ENCODE measurements at places on chromosomes 2 and 18.
A peak's percentile ranks its signal among the peaks of the same experiment; 100 is the strongest.

GRCh38 chr2:188897096-188897495, 77.1 kb upstream of the COL3A1 start:
- no peak for DNase-seq

- peak; percentile 72 for DNase-seq
Observed at GRCh38 chr2:173249661-173250641, 104.7 kb upstream of the CDCA7 start.

DNA sequence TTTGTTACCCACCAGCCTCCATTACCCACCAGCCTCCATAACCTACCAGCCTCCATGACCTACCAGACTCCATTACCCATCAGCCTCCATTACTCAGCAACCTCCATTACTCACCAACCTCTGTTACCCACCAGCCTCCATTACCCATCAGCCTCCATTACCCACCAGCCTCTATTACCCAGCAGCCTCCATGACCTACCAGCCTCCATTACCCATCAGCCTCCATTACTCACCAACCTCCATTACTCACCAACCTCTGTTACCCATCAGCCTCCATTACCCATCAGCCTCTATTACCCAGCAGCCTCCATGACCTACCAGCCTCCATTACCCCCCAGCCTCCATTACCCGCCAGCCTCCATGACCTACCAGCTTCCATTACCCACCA, 133.3 kb upstream of the HS6ST1 start:
- no peak for DNase-seq

GRCh38 chr18:28757466-28758008, 580.6 kb upstream of the CDH2 start:
- DNase-seq: no peak

GRCh38 chr2:59277671-59278070, 1036.5 kb upstream of the FANCL start:
- DNase-seq: no peak

Data from NCI-H2171 treated with DMSO at 0.1 percent for 48 hours (cell line).